AG08396 (cell line): ENCODE measurements at places on chromosomes 4 and X.

GRCh38 chrX:38108364-38108763 lies 102.0 kb downstream of the SYTL5 start:
- no peak for DNase-seq

- no peak for DNase-seq
Measured at GRCh38 chr4:126106658-126107057, 791.9 kb downstream of the FAT4 start.

GRCh38 chrX:49172280-49172780 lies 632 bp downstream of the PLP2 start:
- DNase-seq, result peak; percentile 68

- no peak for DNase-seq
Measured at GRCh38 chr4:106978046-106978774, 57.9 kb downstream of the DKK2 start.

DNA sequence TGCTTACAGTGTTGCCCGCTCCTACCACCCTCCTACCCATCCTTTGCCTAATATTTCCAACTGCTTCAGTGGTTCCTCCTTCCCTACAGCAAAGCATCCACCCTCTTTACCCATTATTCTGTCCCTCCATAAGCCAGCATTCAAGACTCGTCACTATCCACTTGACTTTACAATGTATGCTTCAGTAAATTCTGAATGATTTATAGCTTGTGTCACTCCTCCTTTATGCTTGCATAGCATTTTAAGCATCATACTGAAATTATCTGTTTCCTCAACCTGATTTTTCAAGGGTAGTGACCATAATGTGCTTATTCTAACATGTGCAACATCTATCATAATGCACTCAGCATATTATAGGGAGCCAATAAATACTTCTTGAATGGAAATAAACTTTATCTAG lies 365.5 kb downstream of the RAB28 start:
- DNase-seq, result no peak

DNA sequence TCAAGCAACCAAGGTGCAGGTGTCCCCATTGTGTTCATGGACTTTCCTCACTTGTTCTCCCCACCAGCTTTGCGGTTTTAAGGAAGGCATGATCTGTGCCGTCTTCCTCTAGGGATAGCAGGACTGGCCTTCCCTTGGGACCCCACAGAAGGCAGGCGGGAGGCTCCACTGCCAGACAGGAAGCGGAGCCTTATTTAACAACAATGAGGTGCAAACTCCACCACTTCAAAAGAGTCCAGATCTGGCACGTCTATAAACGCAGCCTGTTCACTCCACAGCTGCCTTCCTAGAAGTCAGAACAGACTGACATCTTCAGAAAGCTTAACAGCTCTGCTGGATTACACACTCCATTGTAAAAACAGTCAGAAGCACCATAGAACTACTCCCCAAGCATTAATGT lies 1.7 kb upstream of the GPR143 start:
- DNase-seq, result no peak

DNA sequence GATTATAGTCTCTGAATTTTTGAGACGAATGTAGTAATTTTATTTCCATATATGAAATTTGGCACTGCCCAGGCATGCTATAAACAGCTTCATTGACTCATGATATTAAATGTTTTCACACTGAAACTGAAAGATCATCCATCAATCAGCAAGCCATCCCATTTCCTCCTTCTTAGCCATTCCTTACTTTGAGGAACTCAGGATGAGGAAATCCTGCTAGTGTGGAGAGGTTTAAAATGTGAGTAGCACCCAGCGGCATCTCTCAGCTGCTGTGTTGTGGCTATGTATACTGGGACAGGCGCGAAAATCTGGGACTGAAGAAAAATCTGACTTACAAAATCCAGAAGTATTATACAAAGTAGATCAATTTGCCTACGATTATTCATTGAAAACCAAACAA lies 52.1 kb downstream of the PTCHD1 start:
- no peak for DNase-seq

GRCh38 chr4:95591278-95591677 lies 42.5 kb upstream of the UNC5C start:
- DNase-seq, result no peak

DNA sequence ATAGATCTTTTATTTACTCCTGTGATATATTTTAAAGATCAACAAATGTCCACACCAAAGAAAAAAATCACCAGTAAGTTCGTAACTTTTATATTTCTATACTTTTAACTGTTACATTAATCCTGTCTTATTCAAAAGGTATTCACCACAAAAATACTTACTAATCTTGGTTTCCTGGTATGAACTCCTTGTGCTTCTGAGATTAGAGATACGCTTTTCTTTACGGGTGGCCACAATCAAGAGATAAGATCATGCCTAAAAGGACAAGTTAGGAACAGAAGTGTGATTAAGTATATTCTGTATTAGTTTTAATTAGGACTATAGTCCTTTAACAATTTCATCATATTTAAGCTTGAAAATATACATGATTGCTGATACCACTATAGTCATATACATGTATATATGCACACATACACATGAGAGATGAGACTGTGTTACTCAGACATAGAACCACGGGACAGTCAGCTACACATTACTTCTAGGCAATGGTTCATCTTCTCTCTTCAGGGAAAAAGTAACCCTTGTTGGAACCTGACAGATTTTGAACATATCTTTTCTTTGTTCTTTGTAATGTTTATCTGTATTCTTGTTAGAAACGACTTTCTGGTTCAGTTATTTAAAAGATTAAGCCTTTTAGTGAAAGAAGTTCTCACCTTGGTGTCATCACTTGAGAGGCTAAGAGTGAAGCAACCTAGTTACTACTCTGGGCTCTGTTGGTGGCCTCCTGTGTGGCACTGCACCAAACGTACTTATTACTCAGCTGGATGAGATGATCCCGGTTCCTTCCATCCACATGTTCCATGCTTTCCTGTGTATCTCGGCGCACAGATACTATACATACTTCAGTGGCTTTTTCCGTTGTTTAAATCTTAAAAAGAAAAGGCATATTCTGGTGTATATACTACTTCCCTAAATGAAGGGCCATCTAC lies 146.1 kb downstream of the CBR4 start:
- DNase-seq, result no peak

- DNase-seq, result no peak
Measured at GRCh38 chr4:158793021-158793420, 24.2 kb downstream of the FNIP2 start.

GRCh38 chr4:138616775-138617174 lies 374.6 kb upstream of the SLC7A11 start:
- no peak for DNase-seq

- no peak for DNase-seq
Measured at GRCh38 chrX:15574017-15574416, 26.7 kb downstream of the ACE2 start.

- no peak for DNase-seq
Measured at GRCh38 chr4:38365261-38365660, 298.7 kb upstream of the KLF3 start.

DNA sequence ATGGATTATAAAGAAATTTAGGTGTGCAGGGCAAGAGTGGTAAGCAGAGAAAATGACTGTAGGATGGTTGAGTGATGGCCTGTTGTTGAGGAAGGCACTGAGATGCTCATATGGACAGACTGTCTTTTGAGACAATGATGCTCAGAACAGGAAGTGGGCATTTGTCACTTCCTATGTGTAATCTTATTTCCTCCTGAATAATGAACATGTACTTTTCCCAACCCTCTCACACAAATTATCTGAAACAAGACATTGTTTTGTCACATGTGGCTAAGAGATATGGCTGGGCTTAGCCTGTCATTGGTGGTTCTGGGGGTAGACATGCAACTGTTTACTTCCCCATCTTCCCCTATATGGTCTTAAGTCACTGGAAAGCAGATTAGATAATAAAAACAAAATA lies 240.5 kb downstream of the CFAP47 start:
- no peak for DNase-seq

DNA sequence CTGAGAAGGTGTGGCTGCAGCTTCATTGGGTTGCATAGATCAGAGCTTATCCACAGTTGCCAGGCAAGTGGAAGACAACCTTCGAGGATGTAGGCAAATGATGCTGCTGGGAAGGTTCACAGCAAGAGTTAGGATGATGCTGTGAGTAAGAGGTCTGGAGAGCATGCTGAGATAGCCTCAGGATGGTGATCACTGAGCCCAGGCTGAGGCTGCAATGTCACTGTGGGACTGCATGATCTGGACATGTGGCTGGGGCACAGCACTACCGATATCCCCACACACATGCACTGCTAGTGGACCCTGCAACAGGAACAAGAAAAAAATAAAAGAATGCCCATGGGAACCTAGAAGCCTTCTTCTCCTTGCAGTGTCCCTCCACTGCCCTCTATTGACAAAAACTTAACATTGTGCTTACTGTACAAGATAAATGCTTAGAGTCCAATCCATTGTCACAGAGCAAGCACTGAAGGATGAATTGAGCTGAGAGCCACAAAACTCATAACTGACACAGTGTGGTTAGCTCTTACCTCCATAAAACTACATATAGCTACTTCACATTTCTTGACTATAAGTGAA lies 105.6 kb downstream of the CNKSR2 start:
- peak; percentile 25 for DNase-seq

DNA sequence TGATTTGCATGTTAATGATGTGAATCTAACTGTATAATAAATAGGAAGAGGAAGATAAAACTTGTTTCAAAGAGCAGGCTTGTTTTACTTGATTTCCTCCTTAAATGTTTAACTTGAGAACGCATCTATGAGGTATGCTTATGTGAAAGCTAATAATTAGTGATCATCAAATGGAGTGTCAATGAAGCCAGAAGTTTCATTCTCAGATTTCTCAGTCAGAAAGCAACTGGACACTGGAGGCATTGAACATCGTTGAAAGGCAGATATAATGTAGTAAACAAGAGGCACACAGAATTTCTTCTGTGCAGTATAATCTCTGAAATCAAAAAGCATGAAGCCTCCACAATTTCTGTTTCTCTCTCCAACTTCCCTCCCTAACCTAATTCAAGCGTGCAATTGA lies 672.9 kb downstream of the ADGRL3 start:
- no peak for DNase-seq

DNA sequence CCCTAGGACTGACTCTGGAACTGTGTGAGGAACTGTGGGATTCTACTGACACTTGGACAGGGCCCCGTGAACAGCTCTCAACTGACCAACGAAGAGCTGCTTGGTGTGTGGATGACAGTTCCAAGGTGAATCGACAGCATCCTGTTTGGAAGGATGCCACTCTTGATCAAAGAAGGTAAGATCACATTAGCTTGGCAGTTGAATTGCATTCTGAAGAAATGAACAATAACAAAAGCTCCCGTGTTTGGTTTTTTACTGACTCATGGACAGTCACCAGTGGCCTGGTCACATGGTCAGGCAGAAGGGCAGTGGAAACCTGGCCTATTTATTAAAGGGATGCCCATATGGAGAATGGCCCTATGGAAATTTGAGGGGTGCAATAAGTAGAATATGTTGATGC lies 33.1 kb upstream of the GPR34 start:
- no peak for DNase-seq

- DNase-seq, result no peak
Measured at GRCh38 chrX:1555370-1555769, 18.4 kb upstream of the P2RY8 start.

DNA sequence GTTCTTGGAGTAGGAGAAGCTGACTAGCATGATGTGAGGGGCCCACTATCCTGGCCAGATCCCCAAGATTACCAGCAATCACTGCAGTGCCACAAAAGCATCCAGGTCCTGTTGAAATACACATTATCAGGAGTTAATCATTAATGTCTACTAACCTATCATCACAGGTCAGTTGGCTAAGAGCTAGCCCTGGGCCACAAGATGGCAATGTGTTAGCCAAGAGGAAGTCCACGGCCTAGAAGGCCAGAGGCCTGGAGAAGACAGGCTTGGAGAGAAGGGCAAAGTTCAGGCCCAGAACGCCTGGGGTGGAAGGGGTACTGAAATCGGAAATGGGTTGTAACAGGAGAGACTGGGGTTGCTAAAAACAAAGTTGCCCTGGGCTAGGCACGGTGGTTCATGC lies 19.9 kb upstream of the KIAA1210 start:
- DNase-seq, result no peak

DNA sequence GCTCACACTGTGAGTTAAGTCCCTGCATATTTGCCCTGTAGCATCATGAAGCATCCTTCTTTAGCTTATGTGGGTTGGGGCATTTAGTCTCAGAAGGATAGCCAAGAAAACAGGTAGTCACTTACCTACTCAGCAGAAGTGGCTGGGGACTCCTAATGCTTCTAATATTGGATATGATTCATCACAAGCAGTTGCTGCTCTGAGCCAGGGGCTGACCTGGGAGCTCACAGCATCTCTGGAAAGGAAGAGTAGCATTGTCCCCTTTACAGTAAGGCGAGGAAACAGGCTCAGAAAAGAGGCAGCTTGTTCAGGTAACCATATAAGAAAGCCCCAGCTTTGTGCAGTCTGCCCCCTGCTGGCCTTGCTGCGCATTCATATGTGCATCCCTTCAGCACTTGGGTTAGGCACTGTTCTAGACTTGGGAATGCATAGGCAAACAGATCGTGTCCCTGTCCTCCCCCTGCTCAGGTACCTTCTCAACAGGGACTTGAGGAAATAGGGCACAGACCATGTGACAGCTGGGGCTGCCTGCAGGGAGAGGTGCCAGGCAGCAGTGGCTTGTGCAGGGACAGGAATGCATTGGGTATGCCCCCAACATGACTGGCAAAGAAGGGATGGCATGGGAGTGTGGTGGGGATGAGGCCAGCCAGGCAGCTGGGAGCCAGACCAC lies 35.7 kb upstream of the TBC1D14 start:
- peak; percentile 58 for DNase-seq

DNA sequence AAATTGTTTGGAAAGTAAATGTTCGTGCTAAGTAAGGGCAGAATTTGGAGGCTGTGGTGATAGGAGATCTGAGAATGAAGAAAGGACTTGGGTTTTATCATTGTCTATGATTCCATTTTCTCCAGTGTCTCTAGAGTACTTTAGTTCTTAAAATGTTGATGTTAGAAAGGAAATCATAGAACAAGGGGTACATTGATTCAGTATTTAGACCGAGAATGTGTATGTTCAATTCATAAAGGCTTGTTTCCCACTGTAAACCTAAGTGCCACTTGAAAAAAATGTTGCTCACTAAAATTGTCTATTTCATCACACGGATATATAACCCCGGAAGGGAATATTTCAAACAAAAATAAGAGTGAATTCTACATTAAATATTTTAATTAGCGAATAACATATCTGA lies 159.3 kb upstream of the ETNPPL start:
- DNase-seq, result no peak

GRCh38 chrX:2490634-2491033 lies 10.1 kb downstream of the DHRSX start:
- DNase-seq, result no peak

DNA sequence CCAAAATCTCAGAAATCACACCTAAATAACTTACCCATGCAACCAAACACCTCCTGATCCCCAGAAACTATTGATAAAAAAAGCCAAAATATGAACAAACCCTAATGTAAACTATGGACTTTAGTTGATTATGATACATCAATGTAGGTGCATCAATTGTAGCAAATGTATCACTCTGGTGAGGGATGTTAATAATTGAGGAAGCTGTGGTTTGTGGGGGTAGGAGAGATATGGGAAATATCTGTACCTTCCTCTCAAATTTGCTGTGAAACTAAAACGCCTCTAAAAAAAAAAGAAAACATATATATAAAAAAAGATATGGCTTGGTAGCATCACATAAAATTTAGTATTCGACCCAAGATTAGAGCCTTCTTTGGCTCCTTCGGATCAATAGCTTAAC lies 144.3 kb upstream of the CPEB2 start:
- DNase-seq, result no peak

- no peak for DNase-seq
Measured at GRCh38 chr4:24655326-24655725, 71.0 kb upstream of the DHX15 start.
